ENCODE measurements at places on chromosomes 16 and 17. TPM values are rescaled to one million over a fixed set of nuclear protein-coding genes. Genes with fewer than 3 reads are reported as not detected.

DNA sequence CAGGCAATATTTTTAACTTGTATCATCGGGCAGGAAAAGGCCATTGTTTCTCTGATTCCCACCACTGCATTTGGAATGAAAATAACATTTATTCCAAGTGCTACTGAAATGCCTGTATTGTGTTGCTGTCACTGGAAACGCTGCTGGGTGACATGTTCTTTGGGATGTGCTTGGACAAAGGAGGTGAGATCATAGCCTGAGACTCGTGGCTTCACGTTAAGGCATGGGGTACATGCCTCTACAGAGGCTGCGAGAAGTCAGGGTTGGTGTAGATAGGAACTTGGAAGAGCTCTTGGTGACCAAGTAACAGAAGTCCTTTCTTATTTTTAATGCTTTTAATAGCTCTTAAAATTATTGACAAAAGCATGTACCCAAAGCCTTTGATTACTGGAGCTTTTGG, 58.8 kb upstream of the MAF start:
- no peak for DNase-seq

DNA sequence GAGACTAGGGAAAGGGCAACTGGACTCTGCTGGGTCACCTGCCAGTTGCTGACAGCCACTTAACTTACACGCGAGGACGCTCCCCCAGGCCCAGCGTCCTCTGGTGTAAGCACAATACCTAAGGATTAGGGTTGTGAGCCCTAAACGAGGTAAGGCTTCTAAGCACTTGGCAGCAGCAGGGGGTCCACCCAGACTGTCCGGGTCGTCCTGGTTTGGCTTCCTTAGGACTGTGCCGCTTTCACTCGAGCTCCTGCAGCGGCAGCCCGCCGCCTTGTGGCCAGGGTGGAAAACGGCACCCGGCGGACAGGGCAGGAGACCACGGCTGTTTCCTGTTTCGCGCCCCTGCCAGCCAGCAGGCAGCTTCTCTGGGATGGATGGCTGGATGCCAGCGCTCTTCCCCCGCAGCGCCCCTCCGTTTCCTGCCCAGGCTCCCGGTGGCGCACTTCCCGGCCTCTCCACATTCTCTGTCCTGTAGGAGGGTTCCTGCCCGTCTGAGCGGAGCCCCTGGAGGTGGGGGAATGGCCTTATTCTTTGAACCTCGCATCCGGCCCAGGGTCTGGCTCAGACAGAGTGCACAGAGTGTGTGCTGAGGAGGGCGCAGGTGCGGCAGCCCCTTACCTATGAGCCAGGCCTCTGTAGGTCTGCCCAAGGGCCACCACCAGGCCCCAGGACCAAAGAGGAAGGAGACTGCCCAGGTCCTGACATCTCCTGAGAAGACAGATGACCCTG, 47.0 kb upstream of the AMZ2 start:
- DNase-seq = peak; percentile 87

Gene C17orf67
- 5.0 TPM for polyA plus RNA-seq

- peak; percentile 83 for DNase-seq
Observed at GRCh38 chr17:39118674-39119419, 32.6 kb downstream of the PLXDC1 start.

DNA sequence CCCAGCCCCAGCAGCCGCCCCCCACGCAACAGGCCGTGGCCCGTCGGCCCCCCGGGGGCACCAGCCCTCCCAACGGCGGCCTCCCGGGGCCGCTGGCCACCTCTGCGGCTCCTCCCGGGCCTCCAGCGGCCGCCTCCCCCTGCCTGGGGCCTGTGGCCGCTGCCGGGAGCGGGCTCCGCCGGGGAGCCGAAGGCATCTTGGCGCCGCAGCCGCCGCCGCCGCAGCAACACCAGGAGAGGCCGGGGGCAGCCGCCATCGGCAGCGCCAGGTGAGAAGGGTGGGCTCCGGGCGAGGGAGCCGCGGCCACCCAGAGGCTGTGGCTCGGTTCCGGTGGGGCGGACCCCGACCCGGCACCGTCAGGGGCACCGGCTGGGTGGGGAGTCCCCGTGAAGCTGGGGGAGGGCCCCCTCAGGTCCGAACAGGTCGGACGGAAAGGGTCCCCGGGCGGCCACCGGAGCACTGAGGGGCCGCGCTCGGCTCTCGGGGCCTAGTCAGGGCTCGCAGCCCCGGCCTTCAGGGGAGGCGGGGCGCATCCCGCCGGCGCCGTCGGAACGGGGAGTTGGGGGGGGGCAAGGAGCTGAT, 583 bp downstream of the ATXN2L start:
- no peak for DNase-seq

DNA sequence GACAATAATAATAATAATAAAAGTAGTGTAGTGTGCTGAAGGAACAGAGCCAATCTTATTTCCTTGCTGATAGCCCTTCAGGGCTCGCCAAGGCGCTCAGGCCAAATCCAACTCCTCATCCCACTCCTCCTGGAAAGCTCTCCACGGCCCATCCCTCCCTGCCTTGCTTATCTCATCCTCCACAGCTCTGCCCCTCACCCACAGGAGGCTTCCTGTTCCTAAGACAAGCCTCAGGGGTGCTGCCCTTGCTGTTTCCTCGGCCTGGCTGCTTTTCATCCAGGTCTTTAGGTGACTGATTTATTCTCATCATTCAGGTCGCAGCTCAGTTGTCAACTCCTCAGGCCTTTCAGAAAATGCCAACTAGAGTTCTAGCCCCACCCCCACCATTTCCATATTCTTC, 11.2 kb downstream of the GTF3C1 start:
- no peak for DNase-seq

- DNase-seq = no peak
Observed at GRCh38 chr16:64253096-64253495, 868.8 kb downstream of the CDH11 start.

Gene ITGAD
- polyA plus RNA-seq = 0.19 TPM

Gene TEKT1
- polyA plus RNA-seq = not detected

DNA sequence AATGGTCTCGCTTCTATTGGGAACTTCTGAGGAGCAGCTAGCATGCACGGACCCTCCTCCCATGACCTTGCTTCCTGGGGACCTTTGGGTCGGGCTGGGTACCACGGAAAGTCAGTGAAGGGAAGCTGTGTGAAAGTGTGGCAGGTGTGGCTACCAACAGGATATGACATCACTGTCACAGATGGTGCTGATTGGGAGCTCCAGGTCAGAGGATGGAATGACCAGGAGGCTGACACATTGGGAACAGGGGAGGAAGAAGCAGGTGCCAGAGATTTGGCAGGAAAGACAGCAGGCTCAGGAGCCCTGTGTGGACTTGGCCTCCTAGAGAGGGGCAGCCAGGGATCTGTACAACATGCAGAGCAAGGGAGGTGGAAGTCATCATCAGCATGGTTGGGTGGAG, 34.0 kb downstream of the CPNE2 start:
- DNase-seq = no peak

GRCh38 chr17:49082231-49082630, 50.3 kb upstream of the B4GALNT2 start:
- no peak for DNase-seq

Gene STX1B
- polyA plus RNA-seq = 1.8 TPM

- DNase-seq = no peak
Observed at GRCh38 chr17:66309793-66310192, 7.4 kb downstream of the PRKCA start.

Gene NPIPB12
- polyA plus RNA-seq = 72.8 TPM

DNA sequence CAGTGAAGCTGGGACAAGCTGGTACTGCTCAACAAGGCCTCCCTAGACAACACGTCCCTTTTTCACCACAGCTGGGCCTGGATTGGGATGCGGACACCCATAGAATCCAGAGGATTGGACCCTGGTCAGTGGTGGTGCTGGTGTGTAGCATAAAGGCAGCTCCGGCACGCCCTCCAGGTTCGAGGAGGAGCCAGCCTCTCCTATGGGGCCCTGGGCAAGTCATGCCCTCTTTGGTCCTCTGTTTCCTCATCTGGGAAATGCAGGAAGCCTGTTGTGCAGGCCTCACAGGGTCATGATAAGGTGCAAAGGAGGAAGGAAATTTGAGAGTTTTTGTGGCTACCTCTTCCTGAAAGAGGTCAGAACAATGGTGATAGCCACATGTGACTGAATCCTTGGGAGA, 1741.7 kb downstream of the TP53TG3F start:
- no peak for DNase-seq

- peak; percentile 48 for DNase-seq
Observed at GRCh38 chr16:80527297-80527696, 13.5 kb upstream of the DYNLRB2 start.

DNA sequence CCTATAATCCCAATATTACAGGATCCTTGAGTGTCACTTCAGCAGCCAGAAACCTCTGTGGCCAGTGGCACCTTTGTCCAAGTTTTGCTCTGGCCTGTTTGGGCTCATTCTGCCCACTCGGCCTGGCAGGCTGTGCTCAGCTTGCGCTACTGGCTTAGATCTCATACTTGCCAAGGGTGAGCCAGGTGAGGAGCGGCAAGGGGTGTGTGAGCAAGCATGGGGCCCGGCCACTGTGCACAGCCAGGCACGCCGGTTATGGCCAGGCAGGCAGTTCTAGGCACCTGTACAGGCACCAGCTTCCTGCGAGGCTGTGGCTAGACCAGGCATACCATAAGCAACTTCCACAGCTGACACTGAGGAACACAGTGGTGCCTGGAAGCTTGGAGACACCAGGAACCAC, 16.9 kb upstream of the USP22 start:
- DNase-seq = no peak

Gene ZDHHC1
- polyA plus RNA-seq = 0.58 TPM

GRCh38 chr16:48862087-48862532, 252.1 kb upstream of the N4BP1 start:
- DNase-seq = no peak

GRCh38 chr17:66676421-66676820, 158.5 kb upstream of the CACNG5 start:
- no peak for DNase-seq

DNA sequence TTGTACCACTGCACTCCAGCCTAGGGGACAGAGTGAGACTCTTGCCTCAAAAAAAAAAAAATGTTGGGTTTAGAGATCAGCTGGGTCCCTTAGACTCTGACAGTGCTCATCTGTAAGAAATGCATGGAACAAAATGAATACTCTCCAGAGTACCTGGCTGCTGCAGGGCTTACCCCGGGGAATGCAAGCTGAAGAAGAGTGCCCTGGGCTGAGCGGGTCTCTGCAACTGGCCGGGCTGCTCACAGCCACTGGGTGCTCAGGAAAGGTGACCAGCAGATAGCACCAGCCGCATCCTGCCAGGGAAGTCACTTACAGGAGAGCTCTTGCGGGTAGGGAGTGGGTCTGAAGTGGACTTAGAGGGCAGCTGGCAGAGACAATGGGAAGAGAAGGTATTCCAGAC, 82.1 kb downstream of the GAS7 start:
- DNase-seq = no peak

DNA sequence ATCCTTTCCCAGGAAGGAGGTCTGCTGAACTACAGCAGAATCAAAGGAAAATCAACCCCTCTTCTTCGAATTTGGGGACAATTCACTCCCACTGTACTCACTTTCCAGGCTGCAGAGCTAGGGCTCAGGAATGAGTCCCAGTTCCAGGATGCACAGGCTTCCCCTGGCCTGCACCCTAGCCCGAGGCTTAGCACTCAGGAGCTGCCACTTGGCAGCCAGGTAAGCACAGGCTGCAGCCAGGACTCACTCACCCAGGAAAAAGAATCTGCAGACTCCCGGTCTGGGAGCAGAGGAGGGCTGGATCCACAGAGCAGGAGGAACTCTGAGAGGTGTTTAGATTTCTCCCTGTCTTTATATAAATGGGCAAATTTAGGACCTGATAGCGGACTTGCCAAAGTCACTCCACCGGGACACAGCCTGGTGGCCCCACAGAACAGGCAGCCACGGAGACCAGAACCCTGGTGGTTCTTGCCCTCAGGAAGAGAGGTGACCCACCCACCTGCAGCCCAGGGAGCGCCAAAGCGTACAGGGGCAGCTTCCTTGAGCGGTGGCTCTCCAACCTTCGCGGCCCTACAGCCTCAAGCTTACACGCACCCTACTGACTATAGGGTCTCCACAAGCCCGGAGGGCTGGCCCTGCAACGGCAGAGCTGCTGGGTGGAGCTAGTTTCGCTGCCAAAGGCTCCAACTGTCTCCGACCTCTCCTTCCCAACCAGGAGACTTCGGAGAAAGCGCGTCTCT, 4.8 kb downstream of the CBLN1 start:
- DNase-seq = no peak

DNA sequence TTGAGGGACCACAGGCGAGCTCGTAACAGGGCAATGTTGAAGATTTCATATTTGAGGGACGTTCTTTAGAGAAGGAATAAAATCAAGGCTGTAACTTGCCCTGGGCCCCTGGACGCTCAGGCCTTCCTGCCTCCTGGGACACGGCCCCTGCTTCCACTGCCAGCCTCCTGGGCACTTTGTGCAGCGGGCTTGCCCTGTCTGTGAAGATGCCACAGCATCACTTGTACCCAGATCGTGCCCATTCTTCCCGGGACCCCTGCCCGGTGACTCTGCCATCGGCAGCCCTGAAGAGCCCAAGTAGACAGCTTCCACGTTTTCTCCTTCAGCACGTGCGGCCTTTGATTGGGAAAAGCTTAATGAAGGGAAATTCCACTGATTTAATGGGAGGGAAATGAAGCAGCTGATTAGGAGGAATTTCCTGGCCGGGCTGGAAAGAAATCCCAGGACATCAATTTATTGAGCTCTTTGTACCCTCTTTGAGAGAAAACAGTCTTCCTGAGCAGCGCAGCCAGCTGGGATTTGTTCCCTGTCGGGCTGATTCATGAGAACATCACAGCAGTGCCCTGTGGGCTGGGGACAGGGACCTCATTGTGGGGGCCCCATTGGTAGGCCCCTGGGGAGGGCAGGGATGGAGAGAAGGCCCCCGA, 71.5 kb downstream of the CRISPLD2 start:
- DNase-seq = no peak

Gene PKMYT1
- polyA plus RNA-seq = 1.4 TPM

- DNase-seq = no peak
Observed at GRCh38 chr17:80122926-80123505, 21.6 kb downstream of the GAA start.

GRCh38 chr16:583815-584591, 5.9 kb upstream of the RAB40C start:
- DNase-seq = no peak

DNA sequence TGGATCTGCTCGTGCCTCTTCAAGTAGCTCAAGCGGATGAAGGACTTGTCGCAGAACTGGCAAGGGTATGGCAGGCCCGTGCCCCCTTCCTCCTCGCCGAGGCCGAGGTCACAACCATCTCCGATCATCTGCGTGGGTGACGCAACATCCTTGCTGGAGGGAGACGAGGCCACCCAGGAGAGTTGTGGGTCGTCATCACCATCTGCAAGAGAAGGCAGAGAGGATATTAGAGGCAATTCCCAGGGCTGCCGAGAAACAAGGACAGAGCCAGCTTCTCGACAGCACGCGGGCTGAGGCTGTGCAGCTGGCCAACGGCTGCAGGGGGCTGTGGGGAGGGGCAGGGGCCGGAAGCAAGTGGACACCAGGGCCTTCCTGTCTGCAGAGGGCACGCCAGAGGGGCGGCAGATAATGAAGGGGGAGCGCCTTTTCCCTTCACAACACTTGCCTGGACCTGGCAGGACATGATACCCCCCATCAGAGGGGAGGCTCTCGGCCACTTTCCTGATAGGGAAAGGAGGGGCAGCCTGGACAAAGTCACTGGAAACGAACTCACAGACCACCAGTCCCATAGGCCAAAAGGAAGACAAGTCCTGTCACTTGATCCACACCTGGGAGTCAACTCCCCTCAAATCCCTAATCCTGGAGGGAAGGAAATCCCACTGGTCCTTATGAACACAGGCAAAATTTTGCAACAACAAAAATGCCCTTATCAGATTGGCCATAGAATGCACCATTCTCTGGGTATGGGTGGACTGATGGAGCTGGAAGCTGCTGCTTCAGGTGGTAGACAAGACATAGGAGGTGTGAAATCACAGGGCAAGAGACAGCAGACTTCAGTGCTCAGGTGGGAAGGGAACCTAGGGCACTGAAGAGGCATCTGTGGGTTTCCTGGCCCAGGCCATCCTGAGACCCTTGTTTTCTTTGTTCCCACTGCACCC, 217.0 kb downstream of the ZNF423 start:
- DNase-seq = no peak

Gene FBXL16
- 1.5 TPM for polyA plus RNA-seq

All from B cell (primary cell).